CMK (cell line): ENCODE measurements at places on chromosomes 6 and 20.

GRCh38 chr6:169848946-169849345, 97.5 kb downstream of the ERMARD start:
- no peak for DNase-seq

GRCh38 chr20:53658973-53659372, 65.3 kb upstream of the ZNF217 start:
- DNase-seq = no peak

GRCh38 chr20:50891138-50891537, 40.1 kb downstream of the ADNP start:
- no peak for DNase-seq

- no peak for DNase-seq
These were observed 1.1 kb downstream of the SPTLC3 start for GRCh38 chr20:13009682-13010406.
